SK-N-SH (cell line): ENCODE measurements at places on chromosomes 4 and X.
A peak's percentile ranks its signal among the peaks of the same experiment; 100 is the strongest.

- no peak for DNase-seq
Observed at GRCh38 chr4:78510681-78511080, 40.9 kb upstream of the ANXA3 start.

GRCh38 chr4:73577371-73577770 is 42.9 kb downstream of the RASSF6 start:
- no peak for DNase-seq

DNA sequence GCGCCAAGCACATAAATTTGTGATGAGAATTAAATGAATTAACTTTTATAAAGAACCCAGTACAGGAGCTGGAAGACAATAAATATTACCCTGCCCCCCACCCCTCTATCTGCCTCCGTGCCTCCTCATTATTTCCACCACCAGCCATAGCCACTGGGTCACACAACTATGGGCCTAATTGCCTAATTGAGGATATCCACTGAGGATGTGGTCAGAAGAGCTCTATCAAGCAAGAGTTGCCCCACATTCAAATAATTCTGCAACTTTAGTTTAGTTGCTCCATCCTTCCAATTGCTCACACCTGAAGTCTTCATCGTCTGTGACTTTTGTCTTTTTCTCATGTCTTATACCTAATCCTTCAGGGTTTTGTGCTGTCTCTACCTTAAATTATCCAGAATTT is 9.5 kb upstream of the CXCL8 start:
- no peak for DNase-seq

DNA sequence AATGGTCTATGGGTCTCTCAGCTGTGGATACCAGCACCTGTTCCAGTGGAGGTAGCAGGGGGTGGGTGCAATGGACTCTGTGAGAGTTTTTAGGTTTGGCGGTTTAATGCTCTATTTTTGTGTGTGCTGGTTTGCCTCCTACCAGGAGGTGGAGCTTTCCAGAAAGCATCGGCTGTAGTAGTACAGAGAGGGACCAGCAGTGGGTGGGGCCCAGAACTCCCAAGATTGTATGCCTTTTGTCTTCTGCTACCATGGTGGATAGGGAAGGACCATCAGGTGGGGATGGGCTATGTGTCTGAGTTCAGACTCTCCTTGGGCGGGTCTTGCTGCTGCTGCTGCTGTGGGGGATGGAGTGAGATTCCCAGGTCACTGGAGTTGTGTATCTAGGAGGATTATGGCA is 557.2 kb upstream of the GRID2 start:
- no peak for DNase-seq

DNA sequence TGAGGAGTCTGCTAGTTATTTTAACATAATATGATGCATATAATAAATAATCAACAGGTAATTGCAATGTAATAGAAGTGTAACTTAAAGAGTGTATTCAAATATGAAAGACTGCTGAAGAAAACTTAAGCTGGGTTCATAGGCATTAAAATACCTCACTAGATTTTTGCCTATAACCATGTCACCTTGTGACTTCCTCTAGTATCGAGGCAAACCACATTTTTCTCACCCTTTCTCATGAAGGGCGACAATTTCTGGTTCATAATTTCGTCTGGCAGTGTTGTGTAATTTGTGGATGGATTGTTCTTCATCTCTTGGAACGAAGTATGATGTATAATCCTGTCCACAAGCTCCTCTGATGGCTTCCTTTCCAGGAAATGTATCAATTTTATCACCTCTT is 16.0 kb downstream of the SULT1E1 start:
- no peak for DNase-seq

GRCh38 chrX:107748506-107748905 is 27.1 kb downstream of the TSC22D3 start:
- no peak for DNase-seq

- no peak for DNase-seq
Observed at GRCh38 chrX:47817421-47817820, 19.3 kb upstream of the ZNF81 start.

GRCh38 chr4:88063634-88064296 is 56.3 kb downstream of the PKD2 start:
- DNase-seq = no peak

DNA sequence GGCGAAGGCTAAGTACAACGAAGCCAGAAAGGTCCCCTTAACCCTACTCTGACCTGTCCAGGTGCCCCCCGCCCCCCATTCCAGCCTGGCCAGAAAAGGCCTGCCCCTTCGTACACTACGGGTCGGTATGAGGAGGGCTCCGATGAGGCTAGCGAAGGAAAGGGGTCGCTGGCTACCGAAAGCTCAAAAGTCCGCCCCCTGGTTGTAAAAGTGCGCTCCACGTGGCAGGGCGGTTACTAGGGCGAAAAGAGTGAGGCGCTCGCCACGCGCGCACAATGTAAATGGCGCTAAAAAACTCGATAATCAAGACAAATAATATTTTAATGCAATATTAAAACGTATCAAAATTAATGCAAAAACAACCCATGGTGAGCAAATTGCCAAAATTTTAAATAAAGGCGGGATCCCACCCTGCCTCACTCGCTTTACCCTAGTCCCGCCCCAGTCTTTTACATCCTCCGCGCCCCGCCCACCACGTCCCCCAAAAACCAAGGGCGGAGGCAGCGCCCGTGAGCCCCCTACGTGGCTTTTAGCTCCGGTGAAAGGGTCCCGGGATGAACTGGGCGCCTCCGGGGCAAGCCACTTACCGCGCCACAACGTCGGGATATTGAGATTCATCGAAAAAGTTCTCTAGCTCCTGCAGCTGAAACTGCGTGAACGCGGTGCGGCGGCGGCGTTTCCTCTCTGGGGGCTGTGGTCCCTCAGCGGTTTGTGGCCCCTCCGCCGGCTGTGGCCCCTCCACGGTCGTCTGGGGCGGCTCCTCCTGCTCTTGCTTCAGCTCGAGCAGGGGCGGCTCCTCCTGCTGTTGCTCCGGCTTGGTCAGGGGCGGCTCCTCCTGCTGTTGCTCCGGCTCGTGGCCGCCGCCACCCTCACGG is 929 bp downstream of the ESX1 start:
- DNase-seq = peak; percentile 34

DNA sequence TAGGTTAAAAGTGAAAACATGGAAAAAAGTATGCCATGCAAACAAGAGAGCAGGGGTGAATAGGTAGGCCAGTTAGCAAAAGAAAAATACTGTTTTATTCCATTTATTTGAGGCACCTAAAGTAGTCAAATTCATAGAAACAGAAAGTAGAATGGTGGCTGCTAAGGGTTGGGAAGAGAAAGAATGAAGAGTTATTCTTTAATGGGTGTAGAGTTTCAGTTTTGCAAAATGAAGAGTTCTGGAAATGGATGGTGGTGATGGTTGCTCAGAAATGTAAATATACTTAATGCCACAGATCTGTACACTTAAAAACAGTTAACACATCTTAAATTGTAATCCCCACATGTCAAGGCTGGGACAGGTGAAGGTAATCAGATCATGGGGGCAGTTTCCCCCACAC is 29.7 kb downstream of the PARM1 start:
- DNase-seq = no peak

GRCh38 chr4:10099499-10100325 is 16.9 kb downstream of the WDR1 start:
- DNase-seq = no peak

DNA sequence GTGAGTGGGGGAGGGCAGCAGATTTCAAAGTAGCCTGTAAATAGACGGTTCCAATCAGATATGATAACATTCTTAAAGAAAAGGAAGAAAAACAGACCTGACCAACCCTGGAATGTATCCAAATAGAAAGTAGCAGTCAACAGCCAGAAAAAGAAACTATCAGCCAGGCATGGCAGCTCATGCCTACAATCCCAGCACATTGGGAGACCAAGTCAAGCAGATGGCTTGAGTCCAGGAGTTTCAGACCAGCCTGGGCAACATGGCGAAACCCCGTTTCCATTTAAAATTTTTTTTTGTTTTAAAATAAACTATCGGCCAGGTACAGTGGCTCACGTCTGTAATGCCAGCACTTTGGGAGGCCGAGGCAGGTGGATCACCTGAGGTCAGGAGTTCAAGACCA is 125.0 kb downstream of the THOC2 start:
- DNase-seq = no peak
